ENCODE measurements at places on chromosomes 4 and X.

DNA sequence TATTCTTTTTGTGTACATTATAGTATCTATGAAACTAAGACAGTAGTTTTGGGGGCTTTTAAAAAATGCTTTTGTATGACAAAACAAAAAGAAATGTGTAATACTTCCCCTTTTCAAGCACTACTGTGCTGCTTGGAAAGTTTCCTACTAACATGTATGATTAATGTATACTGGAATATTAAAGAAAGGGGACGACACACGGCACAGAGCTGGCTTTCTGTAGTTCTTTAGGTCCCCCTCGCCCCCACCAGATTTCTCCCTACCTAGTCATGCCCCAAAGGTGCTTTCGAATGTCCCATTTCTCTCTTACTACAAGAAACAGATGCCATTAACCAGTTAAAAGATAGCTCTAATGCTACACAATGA is 1.6 kb upstream of the AP1S2 start:
- DNase-seq = no peak

DNA sequence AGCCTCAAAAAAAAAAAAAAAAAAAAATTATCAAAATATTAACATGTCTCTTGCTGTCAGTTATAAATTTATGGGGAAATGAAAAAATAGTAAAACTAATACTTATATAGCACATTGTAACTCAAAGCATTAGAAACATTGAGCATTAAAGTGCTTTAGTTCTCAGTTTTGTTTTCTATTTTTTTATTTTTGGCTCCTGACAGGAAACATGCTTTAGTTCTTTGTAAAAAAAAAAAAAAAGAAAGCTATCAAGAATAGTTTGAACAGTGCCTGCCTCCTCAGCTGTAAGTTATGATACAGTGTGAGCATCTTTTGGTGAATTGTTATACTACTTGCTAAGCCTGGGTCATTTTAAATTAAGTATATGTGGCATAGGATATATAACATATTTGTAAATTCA is 5.1 kb upstream of the CENPC start:
- no peak for DNase-seq

DNA sequence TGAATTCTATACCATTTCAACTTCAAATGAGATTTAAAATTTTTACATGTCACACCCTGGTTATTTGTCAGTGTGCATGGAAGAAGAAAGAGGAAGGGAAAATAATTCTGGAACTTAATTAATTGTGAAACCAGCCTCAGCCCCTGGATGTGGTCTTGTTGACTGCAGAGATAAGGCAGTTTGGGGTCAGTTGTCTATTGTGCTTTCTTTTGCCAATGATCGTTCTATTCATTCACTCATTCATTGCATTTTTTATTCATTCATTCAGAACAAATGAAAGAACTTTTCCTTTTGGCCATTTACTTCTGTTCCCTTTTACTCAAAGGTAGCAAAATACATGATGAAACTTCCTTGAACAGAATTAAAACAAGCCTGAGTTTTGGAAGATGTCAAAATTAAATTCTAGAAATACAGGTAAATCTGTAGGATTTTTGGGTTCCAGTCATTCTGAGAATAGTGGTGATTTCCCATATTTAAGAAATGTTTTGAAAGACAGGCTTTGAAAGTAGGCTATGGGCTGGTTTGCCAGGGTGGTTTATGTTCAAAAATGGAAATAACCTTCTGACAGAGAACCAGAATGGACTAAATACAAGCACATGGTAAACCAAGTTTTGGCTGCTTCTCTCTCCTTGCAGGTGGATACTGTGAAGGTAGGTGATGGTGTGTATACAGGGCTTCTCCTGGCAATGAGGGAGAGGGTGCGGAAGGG is 35.7 kb downstream of the PARM1 start:
- no peak for DNase-seq

- DNase-seq = peak; percentile 74
These were observed 418.2 kb downstream of the STIM2 start for GRCh38 chr4:27278615-27279375.

DNA sequence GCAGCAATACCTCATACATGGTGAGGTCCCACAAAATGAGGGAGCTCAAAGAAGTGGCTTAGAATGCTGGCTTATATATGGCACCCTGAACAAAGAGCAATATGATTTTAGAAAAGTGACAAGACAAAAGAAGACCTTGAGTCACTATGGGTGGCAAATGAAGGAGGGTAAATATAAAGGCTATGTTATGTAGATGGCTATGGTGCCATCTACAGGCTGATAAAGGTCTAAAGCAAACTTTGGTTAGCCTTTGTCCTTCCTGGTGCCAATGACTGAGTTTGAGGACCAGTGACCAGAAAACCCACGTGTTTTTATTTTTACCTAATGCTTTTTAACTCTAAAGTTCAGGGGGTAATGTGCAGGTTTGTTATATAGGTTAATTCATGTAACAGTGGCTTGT is 151.8 kb downstream of the CCNG2 start:
- DNase-seq = peak; percentile 76

DNA sequence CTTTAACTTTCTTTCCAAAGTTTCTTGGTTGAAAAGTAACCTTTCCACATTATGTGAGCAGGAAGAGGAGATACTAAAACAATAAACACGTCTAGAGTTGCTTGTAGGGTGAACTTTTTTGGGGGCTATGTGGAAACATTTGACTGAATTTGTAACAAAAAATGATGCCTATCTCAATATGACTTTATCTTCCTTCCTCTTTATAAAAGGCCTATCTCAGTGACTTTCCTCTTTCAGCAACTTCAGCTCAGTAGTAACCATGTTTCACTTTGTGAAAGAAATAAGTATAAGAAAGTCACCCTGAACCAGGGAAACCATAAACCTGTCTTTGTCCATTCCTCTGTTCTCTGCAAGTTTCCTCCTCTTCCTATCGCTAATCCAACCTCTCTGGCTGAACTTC is 124.7 kb upstream of the TMEM164 start:
- no peak for DNase-seq

DNA sequence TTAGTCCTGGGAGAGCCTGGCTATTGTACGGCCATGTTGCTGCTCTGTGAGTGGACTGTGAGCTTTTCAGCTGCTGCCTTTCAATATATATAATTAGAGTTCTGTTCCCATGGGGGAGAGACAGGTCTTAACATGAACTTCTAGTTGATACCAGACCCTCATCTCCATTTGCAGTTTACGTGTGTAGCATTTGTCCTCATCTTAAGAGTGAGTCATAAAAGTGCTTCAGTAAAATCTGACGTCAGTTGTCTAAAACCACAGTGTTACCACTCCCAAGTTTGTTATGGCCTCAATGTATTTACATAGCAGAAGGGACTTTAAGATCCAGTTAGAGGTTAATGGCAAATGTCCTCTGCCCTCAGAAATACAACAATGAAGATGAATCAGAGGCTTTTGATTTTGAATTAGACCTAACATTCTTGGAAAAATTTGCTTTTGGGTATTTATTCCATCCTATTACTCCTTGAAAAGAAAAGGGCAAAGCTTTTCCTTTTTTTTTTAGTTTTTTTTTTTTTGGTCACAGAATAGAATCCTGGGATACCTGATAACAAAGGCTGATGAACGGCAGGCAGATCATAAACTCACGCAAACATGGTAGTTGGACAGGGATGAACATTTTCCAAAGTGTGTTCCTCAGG is 38.6 kb downstream of the PHOX2B start:
- DNase-seq = no peak

DNA sequence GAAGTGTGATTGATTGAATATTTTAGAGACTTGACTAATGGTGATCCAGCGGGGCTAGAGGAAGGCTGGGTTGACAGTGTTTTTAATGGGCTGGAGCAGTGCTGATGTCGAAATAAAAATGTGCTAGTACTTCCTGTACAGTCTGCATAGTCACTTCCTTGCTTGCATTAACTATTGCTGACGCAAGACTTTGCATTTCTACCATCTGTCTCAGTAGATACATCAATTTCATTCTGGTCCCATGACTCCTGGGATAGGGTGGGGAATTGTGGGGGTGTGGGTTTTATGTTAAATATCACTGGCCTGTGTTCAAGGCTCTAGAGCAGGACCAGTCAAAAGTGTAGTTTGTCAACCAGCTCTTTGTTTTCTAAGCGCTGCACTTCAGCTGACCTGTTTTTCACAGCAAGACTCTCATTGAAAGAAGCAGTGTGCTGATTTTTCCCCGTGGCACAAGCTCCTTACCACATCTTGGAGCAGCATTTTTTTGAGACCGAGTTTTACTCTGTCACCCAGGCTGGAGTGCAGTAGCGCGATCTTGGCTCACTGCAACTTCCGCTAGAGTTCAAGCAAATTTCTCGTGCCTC is 35.2 kb upstream of the PHEX start:
- no peak for DNase-seq

DNA sequence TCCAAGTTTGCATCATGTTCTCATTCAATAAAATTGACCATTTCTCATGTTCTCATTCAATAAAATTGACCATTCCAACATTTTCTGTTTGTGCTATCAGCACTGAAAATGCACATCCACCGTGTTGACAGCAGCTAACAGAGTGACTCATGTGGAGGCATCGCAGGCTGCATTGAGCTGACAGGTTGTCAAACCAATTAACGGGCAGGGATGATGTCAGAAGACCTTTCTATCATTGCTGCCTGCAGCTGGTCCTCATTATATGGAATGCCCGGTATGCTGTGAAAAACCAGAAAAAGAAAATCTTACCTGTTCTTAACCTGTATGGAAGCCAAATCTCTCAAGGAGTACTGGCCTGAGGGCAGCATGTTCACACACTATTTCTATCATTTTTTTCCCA is 202.0 kb downstream of the SMIM20 start:
- DNase-seq = no peak

GRCh38 chrX:118523920-118524319 is 28.3 kb downstream of the DOCK11 start:
- no peak for DNase-seq

DNA sequence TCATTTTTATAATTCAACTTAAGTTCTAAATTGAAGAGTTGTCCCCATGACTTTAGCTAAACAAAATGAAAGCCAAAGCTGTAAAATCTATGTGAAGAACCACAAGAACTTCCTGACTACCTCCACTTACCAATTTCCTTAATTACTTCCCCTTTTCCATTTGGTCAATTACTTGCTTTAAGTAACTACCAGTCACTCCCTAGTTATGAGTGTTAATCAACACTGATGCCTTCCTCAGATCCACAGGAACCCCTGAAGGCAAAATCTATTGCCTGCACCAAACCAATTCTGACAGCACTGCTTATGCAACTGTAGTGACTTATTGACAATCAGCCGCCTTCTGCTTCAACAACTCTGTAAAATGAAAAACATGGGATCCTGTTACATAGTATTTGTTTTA is 10.5 kb downstream of the RBMX start:
- no peak for DNase-seq

- DNase-seq = peak; percentile 5
These were observed 306.2 kb upstream of the SLIT2 start for GRCh38 chr4:19945501-19945900.

- DNase-seq = no peak
These were observed 170.6 kb downstream of the KDR start for GRCh38 chr4:54954656-54955388.

All from mesendoderm (in vitro differentiated cells).